ENCODE measurements at places on chromosomes 3 and 15.
A peak's percentile ranks its signal among the peaks of the same experiment; 100 is the strongest.

DNA sequence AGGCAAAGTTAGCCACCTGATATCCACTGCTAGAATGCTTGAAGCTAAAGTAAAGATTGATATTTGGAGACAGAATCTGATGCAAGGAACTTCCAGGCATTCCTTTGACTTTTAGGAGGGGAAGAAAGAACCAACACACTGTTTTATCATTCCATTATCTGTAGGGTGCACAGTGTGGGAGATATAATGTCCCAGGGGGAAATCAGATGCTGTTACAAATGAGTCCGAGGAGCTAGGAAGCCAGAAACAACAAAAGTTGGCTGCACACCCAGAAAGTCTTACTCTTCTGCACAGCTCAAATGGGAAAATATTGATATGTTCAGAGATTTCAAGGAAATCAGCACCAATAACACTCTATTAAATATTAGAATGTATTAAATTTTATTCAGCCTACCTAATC is 113.6 kb upstream of the ROBO1 start:
- no peak for DNase-seq

DNA sequence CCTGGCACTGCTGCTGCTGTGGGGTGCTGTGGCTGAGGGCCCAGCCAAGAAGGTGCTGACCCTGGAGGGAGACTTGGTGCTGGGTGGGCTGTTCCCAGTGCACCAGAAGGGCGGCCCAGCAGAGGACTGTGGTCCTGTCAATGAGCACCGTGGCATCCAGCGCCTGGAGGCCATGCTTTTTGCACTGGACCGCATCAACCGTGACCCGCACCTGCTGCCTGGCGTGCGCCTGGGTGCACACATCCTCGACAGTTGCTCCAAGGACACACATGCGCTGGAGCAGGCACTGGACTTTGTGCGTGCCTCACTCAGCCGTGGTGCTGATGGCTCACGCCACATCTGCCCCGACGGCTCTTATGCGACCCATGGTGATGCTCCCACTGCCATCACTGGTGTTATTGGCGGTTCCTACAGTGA is 2.1 kb downstream of the GRM2 start:
- DNase-seq = no peak

- DNase-seq = no peak
These were observed 129.6 kb downstream of the SEMA6D start for GRCh38 chr15:47846876-47847275.

GRCh38 chr15:52042051-52042851 is 23.2 kb downstream of the MAPK6 start:
- no peak for DNase-seq

- DNase-seq = no peak
These were observed 17.0 kb downstream of the ATXN7 start for GRCh38 chr3:63880653-63881052.

GRCh38 chr3:30628901-30629590 is 22.6 kb downstream of the TGFBR2 start:
- DNase-seq = no peak

DNA sequence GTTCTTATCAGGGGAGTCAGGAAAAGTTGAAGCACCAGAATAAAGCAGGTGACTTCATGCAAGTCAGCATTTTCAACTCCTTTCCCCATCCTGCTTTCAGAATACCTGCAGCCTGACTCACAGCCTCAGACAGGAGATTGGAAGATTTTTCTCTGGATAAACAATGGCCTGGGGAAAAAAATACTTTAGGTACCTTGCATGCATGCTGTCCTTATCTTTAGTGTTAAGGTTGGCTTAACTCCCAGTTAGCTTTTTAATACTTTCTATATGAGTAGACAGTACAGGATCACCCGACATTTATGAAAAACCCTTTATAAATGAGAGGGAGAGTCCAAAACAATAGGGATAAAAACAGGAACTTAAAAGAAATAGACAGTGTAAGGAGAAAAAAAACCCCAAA is 53.6 kb downstream of the PAK2 start:
- peak; percentile 82 for DNase-seq

- no peak for DNase-seq
These were observed 20.3 kb upstream of the MAP3K13 start for GRCh38 chr3:185342459-185343174.

DNA sequence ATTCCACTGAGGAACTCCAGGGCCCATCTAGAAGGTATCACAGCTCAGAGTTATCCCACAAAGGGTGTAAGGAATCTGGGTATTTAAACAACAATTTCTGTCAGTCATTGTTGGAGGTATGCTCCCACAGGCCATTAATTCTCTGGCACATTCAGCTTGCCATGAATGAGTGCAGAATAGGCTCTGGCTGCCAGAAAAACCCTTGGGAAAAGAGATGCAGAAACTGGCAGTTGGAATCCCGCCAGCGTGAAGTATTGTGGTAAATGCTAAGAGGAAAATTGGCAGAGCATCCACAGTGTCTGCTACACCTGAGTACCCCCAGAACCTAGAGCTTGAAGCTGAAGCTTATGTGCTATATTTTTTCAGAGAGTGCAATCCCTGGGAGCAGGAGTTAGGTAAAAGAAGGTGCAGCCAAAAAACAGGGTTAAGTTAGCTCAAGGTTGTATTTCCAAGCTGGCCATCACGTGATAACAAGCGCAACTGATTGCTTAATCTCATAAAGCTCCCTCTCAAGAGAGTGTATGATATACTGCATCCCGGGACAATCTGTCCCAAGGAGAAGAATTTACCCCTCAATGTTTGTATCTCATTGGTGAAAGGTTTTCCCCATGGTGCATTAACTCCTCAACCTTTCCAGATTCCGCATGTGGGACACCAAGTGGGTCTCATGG is 94.2 kb upstream of the ACP3 start:
- no peak for DNase-seq

DNA sequence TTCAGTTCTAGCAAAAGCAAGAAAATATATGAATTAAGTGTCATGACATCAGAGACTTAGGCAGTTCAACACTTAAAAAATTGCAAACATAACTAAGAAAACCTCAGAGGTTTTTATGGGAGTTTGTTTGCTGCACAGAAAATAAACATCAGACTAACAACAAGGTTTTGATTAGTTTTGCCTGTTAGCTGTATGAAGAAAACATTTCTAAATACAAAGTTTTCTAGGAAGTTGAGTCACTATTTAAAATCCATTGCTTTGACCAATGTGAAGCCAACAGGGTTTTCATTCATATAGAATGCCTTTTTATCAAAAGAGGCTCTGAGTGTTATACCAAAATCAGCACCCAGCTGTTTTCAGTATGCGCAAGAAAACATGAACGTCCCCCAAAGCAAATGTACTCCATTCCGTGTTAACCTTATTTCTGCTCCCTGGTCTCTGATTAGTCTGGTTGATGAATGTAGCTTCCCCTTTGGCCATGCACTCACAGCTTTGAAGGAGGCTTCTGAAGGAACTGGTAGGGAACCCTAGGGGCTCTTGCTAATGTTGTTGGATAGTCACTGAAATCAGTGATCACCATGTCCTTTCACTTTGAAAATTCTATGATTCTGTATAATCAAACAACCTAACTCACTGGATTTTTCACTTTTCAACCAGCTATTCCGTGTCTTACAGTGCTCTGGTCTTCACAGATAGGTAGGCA is 89.6 kb upstream of the TSEN2 start:
- peak; percentile 13 for DNase-seq

- DNase-seq = no peak
These were observed 35.0 kb downstream of the ATP2B2 start for GRCh38 chr3:10470120-10471053.

- no peak for DNase-seq
These were observed 114.3 kb downstream of the OXSM start for GRCh38 chr3:25904206-25904605.

All from fibroblast of skin of right quadriceps (primary cell).